Thymus (tissue), 14 donors: ENCODE measurements at places on chromosomes 6 and 20.

GRCh38 chr20:23241416-23241815 is 109.2 kb upstream of the NXT1 start:
- no peak for DNase-seq

DNA sequence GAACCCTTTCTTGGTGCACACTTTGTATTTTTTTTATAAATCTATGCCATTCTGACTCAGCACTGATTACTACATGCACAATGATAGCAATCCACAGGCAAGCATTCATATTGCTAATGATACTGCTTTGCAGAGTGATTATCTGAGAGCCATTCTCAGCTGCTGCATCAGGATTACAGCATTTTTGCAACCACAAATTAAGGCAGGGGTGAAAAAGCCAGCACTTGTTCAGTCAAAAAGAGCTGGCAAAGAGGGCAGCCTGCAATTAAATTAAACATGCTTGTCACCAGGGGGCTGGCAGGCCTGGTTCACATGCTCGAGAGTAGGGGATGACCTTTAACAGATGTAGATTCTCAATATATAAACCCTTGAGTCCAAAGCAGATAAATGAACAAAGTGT is 40.7 kb upstream of the SLC17A4 start:
- DNase-seq = no peak

DNA sequence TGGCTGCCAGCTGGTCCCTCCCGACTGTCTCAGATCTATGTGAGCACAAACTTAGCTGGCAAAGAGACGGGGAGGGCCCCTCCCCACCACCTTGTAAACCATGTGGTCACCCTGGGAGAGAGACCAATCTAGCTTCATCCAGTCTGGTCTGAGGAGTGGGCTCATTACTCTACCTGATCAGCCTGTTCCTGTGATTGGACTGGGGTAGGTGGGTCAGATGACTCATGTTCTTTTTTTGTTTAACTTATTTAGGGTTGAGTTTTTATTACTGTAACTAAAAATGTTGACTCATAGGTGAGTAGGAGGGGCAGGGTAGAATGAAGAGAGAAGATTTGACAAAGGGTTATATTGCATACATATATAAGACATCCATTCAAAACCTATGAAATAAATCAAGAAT is 4.7 kb downstream of the GSTA4 start:
- DNase-seq = no peak

DNA sequence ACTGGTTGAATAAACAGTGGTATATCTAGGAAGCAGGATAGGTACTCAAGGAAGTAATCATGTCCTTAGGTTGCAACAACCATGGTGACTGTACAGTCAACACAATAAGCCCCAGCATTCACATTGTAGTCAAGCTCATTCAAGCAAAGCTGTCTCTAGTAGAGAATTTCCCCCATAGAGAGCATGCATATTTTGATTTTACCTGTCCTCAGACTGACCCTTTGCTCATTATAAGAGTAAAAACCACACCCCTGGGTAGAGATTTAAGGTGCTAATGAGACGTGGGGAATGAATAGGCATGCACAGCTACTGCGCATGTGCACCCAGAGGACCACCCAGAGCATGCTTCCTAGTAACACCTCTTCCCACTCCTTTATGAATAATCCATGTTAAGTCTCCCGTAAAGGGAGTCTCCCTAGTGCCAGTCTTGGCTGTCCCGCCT is 6.1 kb upstream of the RNF8 start:
- DNase-seq = no peak

DNA sequence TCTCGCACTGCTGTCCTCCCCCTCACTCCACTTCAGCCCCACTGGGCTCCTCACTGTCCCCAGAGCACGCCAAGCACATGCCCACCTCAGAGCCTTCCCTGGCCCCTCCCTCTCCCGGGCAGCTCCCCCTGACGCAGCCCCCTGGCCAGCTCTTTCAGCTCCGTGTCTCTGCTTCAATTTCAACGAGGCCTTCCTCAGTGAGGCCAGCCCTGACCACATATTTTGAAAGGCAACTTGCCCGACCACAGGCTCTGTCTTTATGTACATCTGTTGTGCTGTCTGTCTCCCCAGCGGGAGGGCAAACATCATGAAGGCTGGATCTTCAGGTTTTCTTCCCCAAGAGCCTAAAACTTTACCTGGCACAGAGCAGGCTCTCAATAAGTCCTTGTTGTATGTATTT is 44.6 kb downstream of the JPH2 start:
- no peak for DNase-seq

DNA sequence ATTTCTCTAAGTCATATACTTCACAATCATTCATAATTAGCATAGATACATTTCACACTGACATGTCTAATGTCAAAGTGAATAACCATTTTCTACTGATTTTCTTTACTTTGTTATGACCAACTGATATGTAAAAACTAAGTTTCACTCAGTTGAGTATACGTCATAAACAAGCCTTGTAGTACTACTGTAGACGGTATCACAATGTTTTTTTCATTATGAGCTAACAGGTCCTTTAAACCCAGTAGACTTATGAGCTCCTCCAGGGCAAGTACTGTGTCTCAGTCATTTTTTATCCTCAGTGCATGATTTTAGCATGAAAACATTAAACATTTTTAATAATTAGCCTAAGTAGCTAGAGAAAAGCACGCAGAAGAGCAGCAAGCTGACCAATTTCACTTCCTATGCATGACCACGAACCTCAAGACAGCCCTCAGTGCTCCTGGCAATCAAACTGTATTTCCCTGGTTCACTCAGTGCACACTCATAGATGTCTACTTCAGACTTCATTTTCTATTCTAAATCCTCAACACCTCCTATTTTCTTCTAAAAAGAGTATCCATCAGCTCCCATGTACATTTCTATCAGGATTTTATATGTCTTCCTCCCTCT is 32.0 kb upstream of the TFAP2D start:
- DNase-seq = no peak

DNA sequence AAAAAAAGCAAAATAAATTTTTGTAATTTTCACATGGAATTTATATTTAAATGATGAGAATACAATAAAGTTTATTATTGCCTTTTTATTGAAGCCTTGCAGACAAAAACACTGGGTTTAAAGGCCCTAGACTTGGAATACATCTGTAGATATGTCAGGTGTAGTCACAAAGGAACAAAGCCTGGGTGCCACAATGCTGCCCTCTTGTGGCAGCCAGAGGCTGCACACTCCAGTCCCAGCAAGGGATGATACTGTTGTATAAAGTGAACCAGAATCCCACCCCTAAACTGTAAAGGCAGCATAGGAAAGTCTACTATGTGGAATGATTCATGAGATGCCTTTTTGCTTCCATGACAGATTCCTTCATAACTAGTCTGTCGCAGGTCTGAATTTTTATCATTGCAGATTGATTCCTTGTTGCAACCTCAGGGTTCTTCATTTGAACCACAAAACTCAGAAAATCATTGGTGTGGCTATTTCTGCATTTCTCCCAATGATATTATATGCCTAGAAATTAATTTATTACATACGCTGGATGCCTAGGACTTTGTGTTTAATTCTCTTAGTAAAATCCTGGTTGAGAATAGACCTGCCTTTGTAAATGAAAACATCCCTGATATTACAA is 37.0 kb downstream of the MAK start:
- peak; percentile 39 for DNase-seq

DNA sequence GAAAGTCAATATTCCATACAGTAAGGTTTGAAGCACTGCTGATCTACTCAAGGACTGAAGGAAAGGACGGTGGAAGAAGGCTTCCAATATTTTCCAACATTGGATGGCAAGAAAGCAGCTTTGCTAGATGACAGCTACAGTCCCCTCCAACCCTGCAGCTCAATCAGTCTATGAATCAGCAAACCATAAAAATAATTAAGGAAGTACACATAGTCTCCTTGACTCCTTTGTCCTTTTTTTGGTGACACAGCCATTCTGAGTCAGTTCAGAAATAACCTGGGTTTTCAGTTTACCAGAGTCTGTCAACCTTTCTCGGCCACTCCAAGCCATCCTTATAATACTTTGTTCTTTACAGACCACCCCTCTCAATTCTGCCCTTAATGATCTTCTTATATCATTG is 232.5 kb downstream of the IBTK start:
- no peak for DNase-seq

- peak; percentile 61 for DNase-seq
Observed at GRCh38 chr6:18264219-18264922, at the start of gene DEK. Gene DEK, minus strand, starts transcription at chr6:18264530. Its CDS starts 543 bp downstream, at chr6:18263987.

DNA sequence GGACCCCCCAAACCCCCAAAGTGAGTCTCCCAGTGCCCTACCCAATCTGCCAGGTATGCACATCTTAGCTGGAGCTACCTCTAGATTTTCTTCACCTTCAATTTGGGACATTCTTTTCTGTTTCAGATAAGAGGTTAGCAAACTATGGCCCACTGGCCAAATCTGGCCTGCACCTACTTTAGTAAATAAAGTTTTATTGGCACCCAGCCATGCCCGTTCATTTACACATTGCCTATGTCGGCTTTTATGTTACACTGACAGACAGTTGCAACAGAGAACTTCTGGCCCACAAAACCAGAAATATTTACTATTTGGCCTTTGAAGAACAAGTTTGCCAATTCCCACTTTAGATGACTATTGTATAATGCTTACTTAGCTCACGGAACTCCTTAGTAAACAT is 55.9 kb upstream of the STX16 start:
- DNase-seq = no peak

- peak; percentile 49 for DNase-seq
Observed at GRCh38 chr6:38065734-38066305, 246.3 kb downstream of the ZFAND3 start.

- no peak for DNase-seq
Observed at GRCh38 chr6:109051301-109052017, 43.2 kb downstream of the SESN1 start.

- no peak for DNase-seq
Observed at GRCh38 chr6:28927846-28928245, 4.1 kb upstream of the TRIM27 start.

DNA sequence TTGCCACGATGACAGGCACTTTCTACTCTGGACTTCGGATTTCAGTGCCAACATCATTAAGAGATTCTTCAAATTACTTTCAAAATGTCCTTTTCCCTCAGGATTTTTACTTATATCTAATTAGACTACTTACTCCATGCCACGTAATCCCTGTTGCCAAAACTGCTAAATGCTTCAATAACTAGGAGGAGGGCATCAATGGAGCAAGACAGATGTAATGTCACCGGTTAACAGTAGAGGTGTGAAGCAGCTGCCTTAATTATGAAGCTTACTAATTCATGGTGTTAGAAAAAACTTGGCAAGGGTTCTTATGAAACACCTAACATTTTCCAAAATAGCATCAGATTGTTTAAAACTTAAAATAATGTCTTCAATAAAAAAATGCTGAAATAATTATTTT is 111.2 kb upstream of the SIM1 start:
- no peak for DNase-seq

- no peak for DNase-seq
Observed at GRCh38 chr6:3723966-3724365, 27.5 kb downstream of the PXDC1 start.

DNA sequence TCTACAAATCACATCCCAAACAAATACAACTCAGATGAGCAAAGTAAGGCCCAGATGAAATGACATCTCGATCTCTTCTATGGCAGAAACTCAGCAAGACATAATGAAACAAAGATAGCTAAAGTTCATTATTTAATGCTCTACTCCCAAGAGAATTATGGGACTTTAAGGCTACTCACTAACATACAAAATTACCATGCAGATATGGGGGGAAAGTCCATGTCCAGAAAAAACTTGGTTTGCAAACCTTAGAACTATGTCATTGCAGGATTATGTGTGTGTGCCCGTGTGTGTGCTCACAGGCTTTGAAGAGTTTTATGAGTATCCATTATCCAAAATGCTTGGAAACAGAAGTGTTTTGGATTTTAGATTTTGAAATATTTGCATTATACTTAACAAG is 34.0 kb downstream of the AKIRIN2 start:
- no peak for DNase-seq

DNA sequence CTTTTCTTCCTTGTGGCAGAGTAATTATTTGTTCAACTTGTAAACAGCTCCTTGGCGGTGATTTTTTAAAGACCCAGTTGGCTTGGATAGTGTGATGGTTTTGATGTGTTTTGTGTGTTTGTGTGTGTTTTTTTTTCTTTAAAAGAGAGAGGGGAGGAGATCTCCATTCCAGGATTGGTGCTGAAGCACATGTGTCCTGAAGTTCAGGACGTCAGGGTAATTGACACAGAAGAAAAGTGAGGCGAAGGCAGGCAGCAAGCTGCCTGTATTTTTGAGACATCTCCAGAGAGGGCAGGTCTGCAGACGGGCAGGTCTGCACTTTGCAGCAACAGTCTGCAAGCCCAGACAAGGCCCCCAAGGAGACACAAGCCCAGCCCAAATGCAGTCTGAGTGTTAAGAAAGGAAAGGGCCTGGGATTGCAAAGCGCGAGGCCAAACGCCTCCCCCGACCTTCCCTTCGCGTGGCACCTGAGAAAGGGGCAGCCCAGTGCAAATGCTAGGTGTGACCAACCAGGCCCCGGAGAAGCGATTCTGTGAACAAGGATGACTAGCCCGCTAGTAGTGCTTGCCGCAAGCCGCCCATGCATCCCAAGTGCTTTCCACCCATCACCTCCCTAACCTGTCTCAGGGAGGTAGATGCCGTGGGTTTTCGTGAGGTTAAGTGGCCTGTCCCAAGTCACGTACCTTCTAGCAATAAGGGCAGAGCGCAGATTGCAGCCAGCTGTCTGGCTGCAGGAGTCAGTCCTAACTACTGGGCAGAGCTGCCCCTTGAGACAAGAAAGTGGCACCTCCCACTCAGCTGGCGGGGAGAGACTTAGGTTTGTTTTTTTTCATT is 230.5 kb downstream of the ZMYND8 start:
- peak; percentile 18 for DNase-seq

DNA sequence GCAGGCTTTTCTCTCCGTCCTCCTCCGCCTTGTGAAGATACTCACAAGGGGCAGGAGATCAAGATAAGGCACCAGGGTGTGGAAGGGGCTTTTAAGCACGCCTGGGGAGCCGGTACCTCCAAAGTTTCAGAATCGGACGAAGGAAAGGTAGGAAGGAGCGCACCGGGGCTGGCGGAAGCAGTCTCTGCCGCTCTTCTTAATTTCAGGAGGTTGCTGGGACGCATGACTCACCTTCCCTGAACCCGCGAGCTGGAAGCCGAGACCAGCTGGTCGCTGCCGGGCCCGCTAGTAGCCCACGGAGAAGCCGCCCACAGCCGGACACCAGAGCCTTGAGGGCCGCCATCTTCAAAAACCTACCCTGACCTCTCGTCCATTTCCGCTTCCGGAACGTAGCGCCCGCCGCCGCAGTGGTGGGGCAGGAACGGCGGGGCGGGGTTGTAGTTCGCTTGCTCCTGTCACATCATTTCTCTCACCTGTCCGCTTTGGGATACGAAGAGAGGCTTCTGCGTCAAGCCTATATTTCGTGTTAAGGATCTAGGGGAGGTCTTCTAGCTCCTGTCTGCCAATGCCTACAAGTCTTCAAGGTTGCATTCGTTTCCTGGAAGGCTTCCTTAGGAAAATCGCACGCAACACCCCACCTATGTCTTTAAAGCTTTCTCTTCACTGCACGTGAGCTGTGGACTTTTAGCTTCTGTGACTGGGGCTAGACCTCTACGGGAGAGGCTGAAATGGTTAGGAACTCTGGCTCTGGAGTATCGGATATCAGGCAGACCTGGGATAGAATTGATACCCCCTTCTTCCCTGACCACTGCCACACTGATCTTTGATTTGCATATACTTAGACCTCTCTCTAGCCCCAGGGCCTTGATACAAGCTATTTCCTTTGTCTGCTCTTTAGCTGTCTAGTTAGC is at the start of gene MRPS18A:
TSS of gene MRPS18A (minus strand) at position 355 of the 911 bp plus-strand sequence. CDS start at position 343, 12 bp downstream.
- peak; percentile 65 for DNase-seq

- DNase-seq = no peak
Observed at GRCh38 chr20:49758781-49759180, 45.1 kb upstream of the B4GALT5 start.
